ENCODE measurements at places on chromosomes 6 and 20.

GRCh38 chr20:48404598-48404997 is 423.2 kb downstream of the PREX1 start:
- DNase-seq = no peak

- DNase-seq = no peak
Measured at GRCh38 chr20:20206788-20207187, 154.5 kb downstream of the CFAP61 start.

DNA sequence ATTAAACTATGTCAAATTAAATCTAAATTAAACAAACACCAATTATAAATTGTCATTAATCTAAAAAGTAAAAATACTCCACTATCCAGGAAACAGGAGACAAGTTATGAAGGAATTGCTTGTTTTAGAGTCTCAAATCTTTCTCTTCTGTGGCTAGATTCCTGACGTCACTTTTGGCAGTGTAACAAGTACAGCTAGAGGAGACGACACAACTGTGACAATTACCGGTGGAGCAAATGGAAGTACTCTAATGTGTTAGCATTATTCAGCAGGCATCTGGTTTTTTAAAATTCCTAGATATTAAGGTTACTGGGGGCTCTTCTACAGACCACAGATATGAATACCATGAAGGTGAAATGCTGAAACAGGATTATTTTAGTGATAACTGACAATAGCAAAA is 1042.7 kb downstream of the EPHA7 start:
- no peak for DNase-seq

- DNase-seq = no peak
Measured at GRCh38 chr20:37316116-37316774, 26.8 kb downstream of the MANBAL start.

DNA sequence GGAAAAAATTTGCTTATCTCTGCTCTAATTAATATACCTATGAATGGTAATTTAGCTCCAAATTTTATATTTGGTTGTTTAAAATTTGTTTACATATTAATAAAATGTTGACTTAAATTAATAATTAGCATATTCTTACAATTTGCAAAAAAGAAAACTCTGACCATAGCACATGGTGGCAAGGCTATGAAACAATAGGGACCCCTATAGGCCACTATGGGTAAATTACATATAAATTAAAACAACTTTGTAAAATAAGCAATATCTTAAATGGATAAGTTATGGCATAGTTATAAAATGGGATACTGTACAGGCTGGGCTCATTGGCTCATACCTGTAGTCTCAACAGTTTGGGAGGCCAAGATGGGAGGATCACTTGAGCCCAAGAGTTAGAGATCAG is 76.0 kb downstream of the MKKS start:
- DNase-seq = no peak

- peak; percentile 30 for DNase-seq
Measured at GRCh38 chr6:167442245-167442644, 117.4 kb downstream of the TTLL2 start.

- no peak for DNase-seq
Measured at GRCh38 chr6:106411056-106411455, 50.5 kb downstream of the CRYBG1 start.

All from left lung (tissue), 14 donors.